NCI-H526 treated with DMSO at 0.1 percent for 48 hours (cell line): ENCODE measurements at places on chromosomes 3 and 15.

GRCh38 chr3:172673210-172673679, 37.6 kb downstream of the NCEH1 start:
- peak; percentile 63 for DNase-seq

- DNase-seq = no peak
Observed at GRCh38 chr3:180457225-180457624, 144.7 kb upstream of the TTC14 start.

DNA sequence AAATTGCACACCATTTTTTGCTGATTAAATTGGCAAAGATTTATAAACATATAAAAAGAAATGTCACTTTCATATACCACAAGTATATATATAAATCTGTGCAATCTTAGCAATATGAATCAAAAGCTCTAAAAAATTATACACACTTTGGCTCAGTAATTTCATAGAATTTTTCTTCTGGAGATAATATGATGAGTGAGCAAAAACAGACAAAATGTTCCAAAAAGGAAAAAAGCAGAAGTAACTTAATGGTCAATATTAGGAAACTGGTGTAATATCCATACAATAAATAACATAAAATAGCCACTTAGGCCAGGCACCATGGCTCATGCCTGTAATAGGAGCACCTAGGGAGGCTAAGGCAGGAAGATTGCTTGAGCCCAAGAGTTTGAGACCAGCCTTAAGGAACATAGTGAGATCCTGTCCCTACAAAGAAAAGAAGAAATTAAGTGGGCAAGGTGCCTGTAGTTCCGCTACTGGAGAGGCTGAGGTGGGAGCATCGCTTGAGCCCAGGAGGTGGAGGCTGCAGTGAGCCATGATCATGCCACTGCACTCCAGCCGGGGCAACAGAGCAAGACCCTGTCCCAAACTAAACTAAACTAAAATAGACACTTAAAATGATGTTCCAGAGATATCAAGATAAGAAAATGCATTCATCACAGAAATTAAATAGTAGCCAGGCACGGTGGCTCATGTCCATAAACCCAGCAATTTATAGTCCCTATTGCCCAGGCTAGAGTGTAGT, 52.1 kb downstream of the TFDP2 start:
- DNase-seq = no peak

DNA sequence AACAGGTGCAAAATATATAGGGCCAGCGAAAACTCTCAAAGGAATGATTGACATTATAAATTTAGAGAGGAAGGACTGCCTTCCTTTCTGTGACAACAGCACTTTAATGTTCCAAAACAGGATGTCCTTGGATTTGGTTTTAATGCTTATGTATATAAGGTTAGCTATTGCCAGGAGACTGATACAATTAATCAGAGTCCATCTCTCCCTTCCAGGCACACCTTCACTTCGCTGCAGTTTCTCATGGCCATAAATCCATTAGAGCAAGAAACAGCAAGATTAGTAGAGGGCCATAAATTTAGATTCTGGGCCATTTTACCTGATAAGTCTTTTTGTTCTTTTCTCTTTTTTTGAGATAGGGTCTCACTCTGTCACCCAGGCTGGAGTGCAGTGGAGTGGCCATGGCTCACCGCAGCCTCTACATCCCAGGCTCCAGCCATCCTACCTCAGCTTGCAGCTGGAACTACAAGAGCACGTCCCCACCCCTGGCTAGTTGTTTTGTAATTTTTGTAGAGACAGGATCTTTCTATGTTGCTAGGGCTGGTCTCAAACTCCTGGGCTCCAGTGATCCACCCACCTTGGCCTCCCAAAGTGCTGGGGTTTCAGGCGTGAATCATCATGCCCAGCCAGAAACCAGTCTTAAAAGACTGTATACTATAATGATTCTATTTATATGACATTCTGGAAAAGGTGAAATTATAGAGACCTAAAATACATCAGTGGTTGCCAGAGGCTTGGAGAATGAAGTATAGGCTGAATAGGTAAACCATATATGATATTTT, 15.7 kb upstream of the TFRC start:
- DNase-seq = no peak

DNA sequence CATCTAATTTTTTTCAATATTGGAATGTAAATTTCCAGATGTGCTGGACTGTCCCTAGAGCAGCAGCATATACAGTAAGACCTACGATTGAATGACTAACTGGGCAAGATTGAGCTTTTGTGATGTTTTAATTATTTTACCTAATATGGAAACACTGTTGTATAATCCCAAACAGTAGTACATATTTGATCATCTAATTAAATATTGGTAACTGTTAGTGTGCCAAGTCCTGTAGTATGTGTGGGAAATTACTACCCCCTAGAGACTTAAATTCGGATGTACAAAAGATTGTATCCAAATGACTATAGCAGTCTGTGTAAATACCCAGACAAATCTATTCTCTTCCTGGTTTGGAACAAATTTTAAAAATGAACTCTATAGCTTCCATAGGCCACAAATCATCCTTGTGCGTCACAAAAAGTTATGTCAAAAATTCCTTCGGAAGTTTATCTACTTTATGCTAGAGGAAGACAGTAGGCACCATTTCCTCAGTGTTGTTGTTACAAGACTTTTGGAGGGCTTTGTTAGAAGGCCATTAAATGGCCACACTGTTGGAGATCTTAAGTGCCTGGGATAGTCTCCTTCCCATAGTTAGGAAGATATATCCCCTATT, 41.6 kb downstream of the NKIRAS1 start:
- no peak for DNase-seq

DNA sequence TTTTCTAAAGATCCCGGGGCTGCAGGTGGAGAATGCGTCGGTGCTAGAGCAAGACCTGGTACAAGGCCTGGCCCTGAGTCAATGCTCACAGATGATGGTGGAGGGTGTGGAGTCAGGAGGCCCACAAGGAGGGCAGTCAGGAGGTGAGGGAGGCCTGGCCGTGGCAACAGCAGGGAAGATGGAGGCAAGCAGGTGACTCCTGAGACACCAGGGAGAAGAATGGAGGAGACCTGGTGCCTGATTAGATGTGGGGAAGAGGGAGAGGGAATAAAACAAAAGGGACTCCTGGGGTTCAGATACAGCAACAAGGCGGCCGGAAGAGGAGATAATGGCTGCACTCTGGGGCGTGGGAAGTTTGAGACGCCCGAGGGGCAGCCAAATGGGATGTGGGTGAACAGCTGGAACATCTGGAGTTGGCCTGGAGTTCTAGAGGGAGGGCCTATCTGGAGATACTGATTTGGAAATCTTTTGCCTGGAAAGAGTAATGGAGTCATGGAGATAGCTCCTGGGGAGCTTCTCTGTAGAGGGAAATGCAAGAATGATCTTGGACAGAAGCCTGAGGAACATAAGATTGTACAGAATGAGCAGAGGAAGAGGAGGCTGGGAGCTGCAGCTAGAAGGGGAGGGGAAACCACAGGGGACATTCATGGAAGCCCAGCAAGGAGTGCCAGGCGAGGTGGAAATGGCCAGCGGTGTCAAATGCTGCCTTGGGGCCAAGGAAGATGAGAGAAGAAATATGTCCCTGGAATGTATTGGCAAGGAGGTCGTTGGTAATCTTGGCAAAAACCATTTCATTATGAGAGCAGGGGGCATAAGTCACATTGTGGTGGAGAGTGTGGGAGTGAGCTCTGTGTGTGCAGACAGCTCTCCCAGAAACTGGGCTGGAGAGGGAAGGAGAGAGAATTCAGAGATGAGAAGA, 67.5 kb upstream of the CORO2B start:
- no peak for DNase-seq

DNA sequence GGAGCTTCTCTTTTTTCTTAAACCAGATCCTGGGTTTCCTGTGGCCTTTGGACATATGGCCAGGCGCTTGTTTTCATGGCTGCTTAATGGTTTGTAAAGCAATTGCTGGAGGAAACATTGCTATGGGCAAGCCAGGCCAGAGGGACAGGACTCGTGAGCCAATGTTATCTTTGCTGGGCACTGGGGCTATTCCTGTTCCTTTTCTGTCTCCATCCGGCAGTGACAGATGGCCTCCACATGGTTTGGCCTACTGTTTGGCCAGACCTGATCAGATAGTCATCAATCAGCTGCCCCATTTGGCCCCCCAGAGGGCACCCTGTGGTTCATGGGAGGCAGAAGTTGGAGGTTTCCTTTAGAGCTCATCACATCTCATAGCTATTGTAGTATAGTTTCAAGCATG, 326.1 kb upstream of the ROPN1 start:
- DNase-seq = no peak

GRCh38 chr3:178949896-178950295, 121.7 kb downstream of the ZMAT3 start:
- DNase-seq = no peak

GRCh38 chr3:182967218-182968204, 12.8 kb downstream of the DCUN1D1 start:
- no peak for DNase-seq

GRCh38 chr15:92454555-92455105, 60.9 kb downstream of the ST8SIA2 start:
- DNase-seq = no peak

DNA sequence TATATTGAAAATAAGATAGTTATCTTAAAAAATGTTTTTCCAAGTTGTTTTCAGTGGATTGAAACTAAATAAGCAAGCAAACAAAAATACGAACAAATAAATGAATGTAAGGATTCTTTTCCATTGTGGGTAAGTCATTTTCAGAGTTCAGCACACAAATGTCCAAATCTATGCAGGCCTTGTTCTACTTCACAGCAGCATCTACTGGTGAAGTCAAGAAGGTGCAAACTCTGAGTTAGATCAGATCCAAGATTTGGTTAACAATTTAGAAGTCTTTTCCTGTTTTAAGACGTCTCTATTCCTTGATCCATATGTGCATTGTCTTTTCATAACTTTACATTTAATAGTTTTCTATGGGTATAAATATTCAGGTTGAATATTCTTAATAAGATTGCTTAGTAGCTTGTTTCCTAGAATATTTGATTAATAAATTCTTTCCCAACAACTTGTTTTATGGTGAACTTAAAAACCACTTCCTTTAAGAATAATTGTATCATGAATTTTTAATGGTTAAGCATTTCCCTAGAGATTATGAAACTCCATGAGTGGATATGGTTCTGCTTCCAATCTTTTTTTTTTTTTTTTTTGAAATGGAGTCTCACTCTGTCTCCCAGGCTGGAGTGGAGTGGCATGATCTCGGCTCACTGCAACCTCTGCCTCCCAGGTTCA, 10.5 kb downstream of the PTX3 start:
- DNase-seq = no peak
